ENCODE measurements at places on chromosomes 5 and 9.

GRCh38 chr5:180178531-180179441 lies 30.2 kb downstream of the RASGEF1C start:
- DNase-seq, result no peak

DNA sequence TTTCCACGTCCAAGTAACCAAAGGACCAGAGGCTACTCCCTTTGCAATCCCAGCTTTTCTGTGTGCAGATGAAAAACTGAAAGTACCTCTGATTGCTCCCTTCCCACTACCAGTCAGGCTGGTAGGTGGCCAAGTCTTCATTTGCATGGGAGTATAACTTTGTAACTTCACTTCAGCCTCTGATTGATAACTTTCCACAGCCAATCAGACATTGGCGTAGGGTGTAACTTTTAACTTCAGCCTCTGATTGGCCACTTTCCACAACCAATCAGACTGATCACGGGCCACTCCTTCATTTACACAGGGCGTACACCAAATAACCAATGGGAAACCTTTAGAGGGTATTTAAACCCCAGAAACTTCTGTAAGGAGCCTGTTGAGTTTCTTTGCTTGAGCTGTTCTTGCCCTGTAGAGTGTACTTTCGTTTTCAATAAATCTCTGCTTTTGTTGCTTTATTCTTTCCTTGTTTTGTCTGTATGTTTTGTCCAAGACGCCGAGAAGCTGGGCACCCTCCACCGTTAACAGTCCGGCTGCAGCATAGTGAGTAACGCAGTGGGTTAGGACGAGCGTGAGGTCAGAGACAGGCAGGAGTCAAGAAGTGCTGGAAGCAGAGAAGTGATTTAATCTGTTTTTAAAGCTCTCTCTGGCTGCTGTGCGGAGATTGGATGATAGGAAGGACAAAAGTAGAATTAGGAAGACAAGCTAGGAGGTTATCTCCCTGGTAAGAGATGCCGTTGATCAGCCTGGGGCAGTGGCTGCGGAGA lies 3.5 kb upstream of the EXOSC2 start:
- DNase-seq, result no peak

- no peak for DNase-seq
These were observed 608.9 kb downstream of the IRX1 start for GRCh38 chr5:4204276-4205141.

DNA sequence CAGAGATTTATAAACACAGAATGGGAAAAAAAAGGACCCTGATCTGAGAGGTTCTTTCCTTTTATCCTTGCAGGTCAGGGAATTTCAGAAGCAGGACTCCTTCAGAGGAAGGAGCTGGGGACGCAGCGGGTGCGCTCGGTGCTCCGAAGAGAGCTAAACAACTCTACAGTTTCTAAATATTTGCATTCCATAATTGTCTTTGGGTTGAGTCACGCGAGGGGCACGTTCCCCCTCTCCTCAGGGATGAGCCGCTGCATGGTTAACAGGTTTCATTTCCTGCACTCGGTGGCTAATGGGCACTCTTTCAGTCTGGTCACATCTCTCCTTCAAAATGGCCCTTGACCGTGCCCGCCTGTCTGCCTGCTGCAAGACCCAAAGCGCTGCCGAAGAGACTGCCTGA lies 165.0 kb upstream of the HMHB1 start:
- no peak for DNase-seq

DNA sequence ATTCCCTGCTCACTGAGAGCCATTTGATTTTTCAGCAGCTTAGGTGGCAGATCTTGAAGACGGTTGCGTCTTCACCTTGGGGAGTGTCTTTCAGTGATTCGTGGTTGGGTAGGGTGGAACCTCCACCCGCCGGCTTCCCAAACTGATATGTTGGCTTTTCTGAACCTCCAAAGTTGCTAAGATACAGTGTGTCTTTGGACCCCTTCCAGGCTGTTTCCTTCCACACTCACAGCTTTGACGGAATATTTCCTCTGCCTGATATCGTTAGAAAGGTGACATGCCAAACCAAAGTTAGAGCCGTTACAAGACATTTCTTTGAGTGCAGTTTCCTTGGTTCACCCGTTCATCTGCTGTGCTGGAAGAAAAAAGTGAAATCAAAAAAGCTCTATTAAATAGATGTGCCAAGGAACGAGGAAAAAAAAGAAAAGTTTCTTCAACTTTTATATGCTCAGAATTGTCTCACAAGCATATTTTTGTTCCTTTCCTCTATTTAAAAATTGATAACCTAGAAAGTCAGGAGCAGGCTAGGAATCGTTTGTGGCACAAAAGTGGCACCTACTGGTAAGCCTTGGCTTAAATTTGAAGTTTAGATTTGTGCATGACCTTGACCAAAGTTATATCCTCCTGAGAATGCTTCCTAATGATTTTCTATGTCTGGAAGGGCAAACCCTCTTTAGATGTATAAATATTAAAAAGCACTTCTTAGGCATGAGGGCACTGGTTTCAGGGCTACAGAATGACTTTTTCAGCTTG lies 270.7 kb upstream of the WWC1 start:
- DNase-seq, result no peak

DNA sequence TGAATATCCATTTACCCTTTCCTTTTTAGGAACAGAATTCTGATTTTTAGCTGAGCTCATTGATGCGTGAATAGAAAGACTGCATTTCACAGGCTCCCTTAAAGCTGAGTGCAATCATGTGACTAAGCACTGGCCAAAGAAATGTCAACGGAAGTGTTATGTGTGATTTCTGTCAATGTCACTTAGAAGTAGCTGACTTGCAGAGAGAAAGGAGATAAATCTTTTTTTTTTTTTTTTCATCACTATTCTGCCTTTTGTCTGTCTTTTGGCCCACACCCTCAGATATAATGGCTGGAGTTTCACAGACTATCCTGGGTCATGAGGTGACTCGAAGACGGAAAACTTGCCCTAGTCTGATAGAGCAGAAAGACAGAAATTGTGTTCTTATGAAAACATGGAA lies 39.3 kb upstream of the SLC27A6 start:
- no peak for DNase-seq

DNA sequence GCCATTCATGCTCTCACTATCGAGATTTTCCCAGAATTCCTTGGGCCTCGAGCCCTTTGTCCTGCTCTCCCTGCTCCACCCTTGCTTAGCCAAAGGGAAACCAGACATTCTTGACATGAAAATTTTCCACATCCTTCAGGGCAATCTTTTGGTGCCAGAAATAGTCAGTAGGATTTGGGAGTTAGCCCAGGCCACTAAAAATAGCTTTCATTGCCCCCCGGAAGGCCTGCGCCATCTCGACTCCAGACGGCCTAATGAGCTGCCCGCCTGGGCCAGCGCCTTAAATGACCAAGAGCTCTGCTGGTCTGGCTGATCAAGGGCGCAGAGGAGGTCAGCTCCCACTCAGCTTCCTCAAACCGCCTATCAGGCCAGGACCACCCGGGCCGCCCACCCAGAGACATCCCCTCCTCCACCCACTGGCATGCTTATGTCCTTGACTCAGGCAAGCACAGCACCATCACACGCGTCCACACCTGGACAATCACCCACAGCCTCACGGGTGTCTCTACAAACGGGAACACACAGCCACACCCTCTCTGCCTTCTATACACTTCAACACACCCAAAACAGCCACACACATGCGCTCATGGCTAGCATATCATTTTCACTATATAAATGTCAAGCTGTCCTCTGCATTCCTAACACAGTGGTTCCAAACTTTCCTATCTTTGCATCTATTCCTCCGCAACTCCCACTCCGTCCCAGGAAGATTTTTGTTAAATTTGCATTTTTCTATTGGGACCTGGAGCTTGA lies 20.9 kb downstream of the DUSP1 start:
- peak; percentile 86 for DNase-seq

DNA sequence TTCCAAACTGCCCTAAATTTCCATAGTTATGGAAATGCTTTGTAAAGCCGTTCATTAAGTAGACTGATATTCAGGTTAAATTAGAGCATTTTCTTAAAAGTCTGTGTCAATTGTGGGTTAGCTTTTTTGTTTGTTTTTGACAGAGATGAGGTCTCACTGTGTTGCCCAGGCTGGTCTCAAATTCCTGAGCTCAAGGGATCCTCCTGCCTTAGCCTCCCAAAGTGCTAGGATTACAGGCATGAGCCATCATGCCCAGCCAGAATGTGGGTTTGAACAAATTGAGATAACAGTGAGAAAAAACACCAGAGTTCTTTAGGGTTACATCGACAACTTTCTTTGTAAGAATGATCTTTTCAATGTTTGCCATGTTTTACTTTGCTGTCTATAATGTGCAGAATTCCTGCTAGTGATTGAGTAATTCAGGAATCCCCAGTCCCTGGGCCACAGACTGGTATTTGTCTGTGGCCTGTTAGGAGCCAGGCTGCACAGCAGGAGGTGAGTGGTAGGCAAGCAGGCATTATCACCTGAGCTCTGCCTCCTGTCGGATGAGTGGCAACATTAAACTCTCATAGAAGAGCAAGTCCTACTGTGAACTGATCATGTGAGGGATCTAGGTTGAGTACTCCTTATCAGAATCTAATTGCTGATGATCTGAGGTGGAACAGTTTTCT lies 80.5 kb downstream of the RAI14 start:
- no peak for DNase-seq

- DNase-seq, result no peak
These were observed 48.7 kb downstream of the RICTOR start for GRCh38 chr5:39025456-39025855.

DNA sequence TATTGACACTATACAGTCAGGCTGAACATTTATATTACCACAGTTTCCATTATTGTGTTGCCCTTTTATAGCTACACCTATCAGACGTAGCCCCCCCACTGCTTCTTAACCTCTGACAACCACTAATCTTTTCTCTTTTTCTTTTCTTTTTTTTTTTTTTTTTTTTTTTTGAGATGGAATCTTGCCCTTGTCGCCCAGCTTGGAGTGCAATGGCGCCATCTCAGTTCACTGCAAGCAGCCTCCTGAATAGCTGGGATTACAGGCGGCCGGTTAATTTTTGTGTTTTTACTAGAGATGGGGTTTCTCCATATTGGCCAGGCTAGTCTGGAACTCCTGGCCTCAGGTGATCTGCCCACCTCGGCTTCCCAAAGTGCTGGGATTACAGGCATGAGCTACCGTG lies 75.4 kb downstream of the UHRF2 start:
- no peak for DNase-seq

- DNase-seq, result no peak
These were observed 381.2 kb upstream of the RORB start for GRCh38 chr9:74115976-74116375.

DNA sequence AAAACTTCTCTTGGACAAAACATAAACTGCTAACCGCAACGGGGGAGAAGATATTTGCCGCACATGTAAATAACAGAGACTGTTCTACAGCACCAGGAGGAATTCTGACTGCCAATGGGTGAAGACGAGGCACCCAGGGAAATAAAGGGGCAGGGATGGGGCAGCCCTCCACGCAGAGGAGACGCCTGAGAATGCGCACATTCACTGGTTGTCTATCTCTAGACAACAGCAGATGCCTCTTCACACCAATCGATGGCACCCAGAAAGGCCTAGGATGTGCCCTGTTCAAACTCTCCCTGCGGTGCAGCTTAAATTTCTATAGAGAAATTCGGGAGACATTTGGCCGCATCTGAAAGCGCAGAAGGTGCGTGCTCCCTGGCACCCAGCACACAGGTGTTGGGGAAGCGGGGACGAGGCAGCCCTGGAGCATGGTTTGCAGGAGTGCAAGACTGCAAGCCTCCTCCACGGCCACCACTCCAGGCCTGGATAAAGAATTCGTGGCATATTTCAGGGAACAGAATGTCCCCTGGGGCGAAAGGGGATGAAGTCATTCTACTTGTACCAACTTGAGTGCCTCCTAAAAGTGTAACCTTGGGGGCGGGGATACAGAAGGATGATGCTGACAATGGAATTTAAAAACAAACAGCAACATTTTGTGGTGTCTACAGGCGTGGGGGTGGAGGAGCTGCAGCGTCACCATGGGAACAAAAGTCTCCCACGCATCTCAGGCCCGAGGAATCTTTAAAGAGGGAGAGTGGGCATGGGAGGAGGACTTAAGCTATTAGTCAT lies 6.3 kb upstream of the IRX2 start:
- no peak for DNase-seq

DNA sequence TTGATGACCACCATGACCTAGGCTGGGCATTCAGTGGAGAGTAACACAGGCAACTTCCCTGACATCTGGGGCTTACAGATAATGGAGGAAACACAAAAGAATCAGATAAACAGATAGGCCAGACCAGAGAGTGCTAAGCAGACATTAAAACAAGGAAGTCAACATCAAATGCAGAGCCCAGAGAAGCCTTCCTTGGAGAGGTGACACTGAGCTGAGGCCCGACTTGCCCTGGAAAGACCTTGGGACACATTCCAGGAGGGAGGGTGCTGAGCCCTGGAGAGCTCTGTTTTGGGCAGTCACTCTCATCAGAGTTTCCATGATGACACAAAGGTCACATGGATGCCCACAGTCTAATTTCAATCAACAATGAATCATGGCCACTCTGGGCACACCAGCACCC lies 31.9 kb upstream of the C5orf58 start:
- no peak for DNase-seq

DNA sequence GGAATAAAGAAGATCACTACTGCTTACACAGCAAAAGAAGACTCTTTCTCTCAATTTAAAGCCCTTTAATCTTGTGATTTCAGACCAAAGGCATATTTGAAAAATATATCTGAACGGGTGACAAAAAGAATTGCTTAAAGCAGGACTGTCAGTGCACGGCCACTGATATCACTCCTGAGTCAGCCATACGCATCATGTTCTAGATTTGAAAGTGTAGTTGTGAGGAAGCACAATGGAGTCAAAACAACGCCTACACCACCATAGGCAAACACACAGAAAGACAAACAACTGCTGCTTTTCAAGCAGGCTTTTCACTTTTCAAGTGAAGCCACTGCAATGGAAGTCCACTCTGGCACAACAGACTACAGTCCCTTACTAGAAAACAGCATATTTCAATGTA lies 141.7 kb downstream of the AUH start:
- no peak for DNase-seq

DNA sequence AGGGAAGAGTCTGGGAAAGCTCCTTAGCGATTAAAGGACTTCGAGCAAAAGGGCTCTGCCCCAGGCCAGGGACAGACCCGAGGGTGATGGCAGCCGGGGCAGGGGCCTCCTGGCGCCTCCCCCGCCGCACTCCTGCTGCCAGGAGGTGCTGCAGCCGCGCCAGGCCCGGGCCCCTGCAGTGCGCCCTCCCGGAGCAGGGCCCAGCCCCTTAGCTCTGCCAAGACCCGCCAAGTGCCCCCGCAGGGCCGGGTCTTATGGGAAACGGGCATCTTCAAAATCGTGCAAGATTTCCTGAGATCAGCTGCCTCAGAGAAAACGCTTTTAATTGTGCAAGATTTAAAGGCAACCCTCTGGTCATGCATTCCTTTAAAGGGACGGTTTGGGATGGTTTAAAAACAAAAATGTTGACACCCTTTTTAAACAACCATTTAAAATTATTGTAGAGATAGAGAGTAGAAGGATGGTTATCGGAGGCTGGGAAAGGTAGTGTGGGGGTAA lies 52.4 kb downstream of the CDC14B start:
- no peak for DNase-seq

GRCh38 chr5:120991569-120991968 lies 527.5 kb downstream of the PRR16 start:
- no peak for DNase-seq
